ENCODE measurements at places on chromosomes 2 and 18.

- no peak for DNase-seq
Measured at GRCh38 chr18:12518326-12518725, 110.6 kb downstream of the PRELID3A start.

- DNase-seq: no peak
Measured at GRCh38 chr2:38165698-38166097, 89.7 kb upstream of the CYP1B1 start.

DNA sequence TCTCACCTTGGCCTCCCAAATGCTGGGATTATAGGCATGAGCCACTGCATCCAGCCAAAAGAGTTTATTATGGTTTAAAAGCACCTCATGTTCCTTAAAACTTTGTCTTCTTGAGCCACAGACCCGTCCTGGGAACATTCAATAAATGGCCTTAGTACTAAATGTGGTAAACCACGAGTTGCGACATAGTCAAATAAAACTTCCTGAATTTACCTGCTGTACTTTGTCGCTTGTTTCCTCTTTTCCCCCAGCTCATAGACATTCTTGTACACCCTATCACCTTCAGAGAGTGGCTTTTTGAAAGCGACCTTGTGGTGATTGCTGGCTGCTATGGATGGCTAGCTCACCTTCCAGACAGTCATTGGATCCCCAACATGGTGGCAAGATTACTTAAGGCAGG lies 310.4 kb downstream of the LRRTM1 start:
- no peak for DNase-seq

- no peak for DNase-seq
Measured at GRCh38 chr2:200525066-200525465, 941 bp upstream of the SGO2 start.

GRCh38 chr2:27219091-27219490 lies 1.9 kb downstream of the CAD start:
- DNase-seq: no peak

GRCh38 chr2:119218478-119219064 lies 5.1 kb upstream of the STEAP3 start:
- DNase-seq: no peak

- peak; percentile 51 for DNase-seq
Measured at GRCh38 chr18:46212398-46212797, 108.2 kb downstream of the HAUS1 start.

DNA sequence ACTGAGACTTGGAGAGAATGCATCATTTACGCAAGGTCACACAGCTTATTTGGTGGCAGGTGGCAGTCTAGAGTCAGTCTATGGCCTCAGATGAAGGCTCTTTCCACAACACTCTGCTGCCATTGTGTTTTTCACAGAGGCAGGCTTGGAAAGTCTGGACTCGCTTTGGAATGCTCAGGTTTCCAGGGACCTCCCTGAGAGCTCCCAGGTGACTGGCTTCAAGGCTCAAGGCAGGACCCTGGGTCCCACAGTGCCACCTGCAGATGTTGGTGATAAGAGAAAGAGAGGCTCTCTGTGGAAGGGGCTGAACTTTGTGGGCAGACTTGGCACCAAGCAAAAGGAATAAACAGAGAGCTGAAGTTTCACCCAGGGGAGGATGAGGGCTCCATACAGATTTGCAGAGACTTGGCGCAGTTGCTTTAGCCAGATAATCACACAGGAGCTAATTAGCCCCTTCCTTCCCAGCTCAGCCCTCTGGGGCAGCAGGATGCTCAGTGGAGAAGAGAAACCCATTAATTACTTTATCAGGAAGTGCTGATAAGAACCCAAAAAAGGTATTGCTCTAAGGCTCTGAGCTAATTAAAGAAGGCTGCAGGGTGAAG lies 103.5 kb downstream of the LBH start:
- DNase-seq: no peak

GRCh38 chr2:15654727-15655073 lies 63.0 kb downstream of the DDX1 start:
- no peak for DNase-seq

DNA sequence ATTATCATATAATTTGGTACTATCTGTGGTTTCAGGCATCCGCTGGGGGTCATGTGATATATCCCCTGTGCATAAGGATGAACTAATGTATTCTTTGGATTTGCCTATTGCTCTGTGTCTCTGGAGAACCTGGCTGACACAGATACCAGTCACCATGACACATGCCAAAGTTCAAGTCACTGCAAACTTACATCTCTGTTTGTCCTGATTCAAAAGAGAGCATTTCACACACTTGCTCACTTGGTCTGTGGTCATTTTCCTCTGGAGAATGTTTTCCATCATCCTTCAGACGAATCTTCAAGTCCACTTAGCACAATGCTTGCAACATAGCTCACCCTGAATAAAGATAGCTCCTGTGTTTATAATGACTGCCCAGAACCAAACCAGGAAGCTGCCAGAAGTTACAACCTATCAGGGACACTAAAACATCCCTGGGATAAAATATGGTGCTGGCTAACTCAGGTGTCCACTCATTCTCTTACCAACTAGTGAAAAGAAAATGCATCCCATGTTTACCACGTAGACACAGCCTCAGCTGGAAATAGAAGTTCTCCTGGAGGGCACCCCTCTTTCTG lies 18.1 kb downstream of the SULT1C3 start:
- DNase-seq: no peak

DNA sequence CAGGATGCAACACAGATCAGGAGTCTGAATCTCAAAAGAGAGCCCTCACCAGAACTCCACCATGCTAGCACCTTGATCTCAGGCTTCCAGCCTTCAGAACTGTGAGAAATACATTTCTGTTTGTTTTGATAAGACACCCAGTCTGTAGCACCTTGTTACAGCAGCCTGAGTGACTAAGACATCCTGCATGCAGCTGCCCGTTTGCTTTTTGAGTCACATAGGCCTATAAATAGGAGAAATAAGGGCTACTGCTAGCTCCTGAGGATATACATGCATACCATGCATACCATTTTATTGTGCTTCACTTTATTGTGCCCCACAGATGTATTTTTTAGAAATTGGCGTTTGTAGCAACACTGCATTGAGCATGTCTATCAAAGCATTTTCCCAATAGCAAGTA lies 337.8 kb downstream of the CDH2 start:
- DNase-seq: no peak

DNA sequence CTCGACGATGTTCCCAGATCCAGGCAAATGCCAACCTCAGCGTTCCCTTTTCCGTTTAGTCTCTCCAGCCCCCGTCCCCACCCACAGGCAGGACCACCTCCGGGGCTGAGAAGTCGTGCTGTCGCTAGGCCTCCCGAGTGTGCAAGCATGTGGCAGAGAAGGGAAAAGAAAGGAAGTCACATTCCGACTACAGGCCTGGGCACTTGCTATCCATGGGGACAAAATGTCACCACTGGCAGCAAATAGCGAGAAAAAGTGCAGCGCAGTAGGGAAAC lies 420 bp downstream of the PIGN start:
- DNase-seq: no peak

- DNase-seq: no peak
Measured at GRCh38 chr18:48324651-48325050, 84.5 kb downstream of the ZBTB7C start.

- no peak for DNase-seq
Measured at GRCh38 chr2:122639711-122640110, 884.3 kb downstream of the TSN start.

DNA sequence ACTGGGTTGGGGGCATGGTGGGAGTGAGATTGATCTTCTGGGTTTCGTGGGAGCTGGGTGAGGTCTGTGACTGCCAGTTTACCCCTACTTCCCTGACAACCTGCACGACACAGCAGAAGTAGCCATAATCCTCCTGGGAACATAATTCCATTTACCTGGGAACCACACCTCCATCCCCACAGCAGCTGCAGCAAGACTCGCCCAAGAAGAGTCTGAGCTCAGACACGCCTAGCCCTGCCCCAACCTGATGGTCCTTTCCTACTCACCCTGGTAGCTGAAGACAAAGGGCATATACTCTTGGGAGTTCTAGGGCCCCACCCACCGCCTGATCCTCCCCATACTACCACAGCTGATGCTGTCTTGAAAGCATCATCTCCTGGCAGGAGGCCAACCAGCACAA lies 43.8 kb downstream of the FLACC1 start:
- no peak for DNase-seq

DNA sequence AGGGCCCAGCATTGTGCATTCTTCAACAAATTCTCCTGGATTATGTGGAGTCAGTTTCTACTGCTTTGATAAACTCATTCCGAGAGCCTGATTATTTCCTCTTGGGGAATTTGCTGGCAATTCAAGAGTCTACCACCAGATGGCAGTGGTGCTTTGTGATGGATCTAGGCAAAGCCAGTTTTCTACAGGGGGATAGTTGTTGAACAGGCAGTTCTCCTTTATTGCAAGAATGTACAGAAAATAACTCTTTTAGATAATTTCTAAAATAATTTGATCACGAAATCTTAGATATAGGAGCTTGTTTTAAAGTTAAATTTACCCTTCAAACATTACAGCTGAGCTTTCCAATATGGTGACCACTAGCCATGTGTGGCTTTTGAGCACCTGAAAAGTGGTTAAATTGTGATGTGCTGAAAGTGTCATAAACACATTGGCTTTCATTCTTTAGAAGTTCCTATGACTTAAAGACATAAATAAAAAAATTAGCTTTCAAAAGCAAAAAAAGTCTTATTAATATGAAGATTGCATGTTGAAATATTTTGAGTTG lies 66.7 kb upstream of the HAAO start:
- DNase-seq: peak; percentile 78
